RPMI7951 (cell line): ENCODE measurements at places on chromosomes 11 and 22. TPM values are rescaled to one million over a fixed set of nuclear protein-coding genes. Genes with fewer than 3 reads are reported as not detected.

Gene TMEM191C
- 0.48 and 1.6 TPM in 2 replicates for total RNA-seq

DNA sequence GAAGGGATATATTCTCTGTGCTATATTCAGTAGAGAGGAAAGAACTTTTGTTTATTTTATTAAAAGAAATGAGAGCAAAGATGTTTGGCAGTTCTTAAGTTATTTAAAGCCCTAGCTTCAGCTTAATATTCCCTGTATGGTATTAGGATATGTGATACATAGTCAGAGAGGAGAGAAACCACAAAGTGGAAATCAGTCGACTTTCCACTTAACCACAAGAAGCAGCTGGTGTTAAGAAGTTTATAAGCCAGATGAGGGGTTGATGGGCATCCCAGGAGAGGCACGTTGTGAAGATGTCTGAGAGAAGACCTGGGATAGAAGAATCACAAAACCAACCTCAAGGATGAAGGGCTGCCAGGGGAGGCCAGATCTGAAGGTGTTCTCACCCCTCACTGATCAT lies 23.3 kb upstream of the PHF21B start:
- DNase-seq = no peak

- no peak for DNase-seq
Observed at GRCh38 chr11:21604564-21604963, 588.3 kb upstream of the ANO5 start.

DNA sequence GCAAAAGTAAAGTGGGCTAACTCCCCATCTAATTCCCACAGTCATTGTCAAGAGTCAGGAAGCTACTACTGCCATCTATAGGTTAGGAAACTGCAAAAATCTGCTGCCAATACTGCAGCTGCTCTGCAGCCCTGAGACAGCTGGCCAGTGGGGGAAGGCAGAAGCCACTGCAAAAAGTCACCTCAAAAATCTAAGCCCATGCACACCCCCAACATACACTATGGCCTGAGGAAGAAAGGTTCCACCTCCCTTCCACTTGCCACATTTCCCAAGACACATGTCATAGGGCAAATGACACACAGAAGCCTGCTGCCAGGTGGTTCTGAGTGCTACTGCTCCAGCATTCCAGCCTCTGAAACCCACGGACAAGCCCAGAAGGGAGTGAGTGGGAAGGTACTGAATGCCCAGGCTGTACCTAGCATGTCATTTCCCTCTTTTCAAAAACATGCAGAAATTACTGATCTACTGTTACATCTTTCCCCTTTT lies 36.9 kb downstream of the DGCR2 start:
- peak; percentile 39 for DNase-seq

- no peak for DNase-seq
Observed at GRCh38 chr11:64031001-64031400, 4.7 kb upstream of the FLRT1 start.

GRCh38 chr11:27339941-27340340 lies 23.1 kb downstream of the CCDC34 start:
- DNase-seq = no peak

DNA sequence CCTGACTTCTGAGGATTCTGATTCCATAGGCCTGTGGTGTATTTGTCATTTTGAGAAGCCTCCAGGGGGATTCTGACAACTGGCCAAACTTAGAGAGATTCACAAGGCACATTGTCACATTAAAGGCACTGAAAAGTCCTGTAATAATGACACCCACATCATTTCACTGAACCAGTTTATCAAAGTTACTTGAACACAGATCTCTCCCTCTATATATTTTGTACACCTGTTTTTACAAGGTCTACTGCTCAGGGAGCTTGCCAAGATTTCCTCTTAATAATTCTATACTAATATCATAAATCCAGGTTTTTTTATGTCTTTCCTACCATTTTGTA lies 50.0 kb downstream of the LRRC74B start:
- no peak for DNase-seq

DNA sequence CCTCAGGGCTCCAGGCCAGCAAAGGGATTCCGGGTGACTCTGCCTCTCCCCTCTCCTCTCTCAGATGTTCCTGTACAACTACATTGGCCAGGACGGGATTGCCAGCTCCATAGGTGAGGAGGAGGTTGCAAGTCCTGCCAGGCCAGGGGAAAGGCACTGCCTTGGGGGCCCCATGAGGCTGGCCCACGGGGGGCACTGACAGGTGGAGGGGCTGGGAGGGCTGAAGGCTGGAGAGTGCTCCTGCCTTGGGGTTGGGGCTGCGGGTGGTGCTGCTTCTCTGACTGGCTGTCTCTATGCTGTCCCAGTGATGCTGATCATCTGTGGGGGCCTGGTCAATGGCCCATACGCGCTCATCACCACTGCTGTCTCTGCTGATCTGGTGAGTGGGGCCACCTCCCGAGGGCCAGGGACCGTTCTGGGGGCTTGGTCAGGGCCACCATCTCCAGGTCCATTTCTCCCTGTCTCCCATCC lies 21.7 kb downstream of the SLC37A2 start:
- no peak for DNase-seq

DNA sequence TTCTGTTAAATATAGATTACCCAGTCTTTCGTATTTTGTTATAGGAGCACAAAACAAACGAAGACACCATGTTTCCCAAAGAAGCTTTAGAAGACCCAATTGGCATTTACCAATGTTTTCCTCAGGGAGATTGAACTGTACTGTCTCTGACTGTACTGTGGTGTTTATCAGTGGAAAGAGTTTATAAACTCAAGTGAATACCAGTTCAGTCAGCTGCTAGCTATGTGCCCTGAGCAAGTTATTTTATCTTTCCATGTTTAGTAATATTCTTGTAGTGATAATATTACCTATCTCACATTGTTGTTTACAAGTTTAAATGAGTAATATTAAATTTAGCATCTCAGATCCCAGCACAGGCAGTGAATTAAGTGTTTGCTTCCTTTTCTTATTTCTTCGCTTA lies 773.2 kb downstream of the KCNA4 start:
- no peak for DNase-seq

Gene ZBTB16
- total RNA-seq = not detected in 2 replicates

Gene RPS3
- 1,629 and 2,029 TPM in 2 replicates for total RNA-seq
